NCI-H146 (cell line): ENCODE measurements at places on chromosomes 2 and 18.

DNA sequence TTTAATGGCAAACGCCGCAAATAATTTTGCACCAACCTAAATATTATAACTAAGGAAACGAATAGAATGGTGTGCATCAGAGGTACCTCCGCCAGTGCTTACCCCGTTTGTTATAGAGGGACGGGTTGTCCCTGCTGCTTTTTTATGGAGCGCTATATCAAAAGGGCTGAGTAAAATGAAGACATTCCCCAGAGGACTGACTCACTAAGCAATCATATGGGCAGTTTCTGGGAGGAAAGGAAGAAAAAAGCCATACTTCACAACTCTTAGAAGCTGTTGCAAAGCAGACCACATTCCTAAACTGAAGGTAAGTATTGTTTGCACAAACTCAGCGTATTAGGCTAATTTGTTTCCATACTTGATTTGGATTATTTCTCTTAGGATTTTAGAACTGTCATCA lies 12.9 kb downstream of the ID2 start:
- DNase-seq: no peak

- no peak for DNase-seq
Observed at GRCh38 chr2:70938586-70938950, 2.9 kb downstream of the ATP6V1B1 start.

- no peak for DNase-seq
Observed at GRCh38 chr2:8469709-8470493, 212.0 kb upstream of the ID2 start.

- no peak for DNase-seq
Observed at GRCh38 chr18:58180172-58180571, 136.1 kb downstream of the NEDD4L start.
